ENCODE measurements at places on chromosomes 6 and 20.
A peak's percentile ranks its signal among the peaks of the same experiment; 100 is the strongest.

GRCh38 chr6:88449770-88450169, 283.6 kb upstream of the CNR1 start:
- DNase-seq = no peak

DNA sequence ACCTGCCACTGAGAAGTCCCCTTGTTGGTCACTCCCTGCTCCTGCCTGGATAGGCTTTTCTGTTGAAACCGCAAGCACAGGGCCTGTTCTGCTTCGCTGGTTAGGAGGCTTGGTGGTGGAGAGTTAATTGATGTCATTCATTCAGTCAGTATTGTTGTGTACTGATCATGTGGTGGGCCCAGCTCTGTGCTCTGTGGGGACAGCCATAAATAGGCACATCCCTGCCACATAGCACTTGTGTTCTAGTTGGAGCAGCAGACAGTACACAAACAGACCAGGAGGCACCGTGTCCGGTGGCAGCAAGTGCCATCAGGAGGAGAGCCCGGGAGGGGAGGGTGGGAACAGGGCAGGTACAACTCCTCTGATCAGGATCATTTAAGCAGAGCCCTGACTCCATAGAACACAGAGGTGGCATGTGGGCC, 155.2 kb upstream of the INSM1 start:
- no peak for DNase-seq

DNA sequence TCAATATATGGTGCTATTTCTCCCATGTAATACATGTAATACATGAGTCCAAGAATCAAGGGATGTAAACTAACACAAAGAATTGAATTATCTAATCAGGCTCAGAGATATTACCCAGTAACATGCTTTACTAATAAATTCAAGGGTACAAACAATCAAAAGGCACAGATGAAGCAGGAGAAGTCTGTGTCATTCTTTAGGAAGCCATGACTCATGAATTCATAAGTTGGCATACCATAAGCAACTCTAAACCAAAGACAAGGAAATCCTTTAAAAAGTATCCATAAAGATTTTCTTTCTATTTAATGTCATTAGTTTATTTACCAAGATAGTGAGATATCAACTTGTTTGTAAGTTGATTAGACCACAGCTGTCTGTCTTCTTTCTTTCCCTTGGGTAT, 446.0 kb upstream of the IMPG1 start:
- DNase-seq = no peak

GRCh38 chr20:60254901-60255411, 296.7 kb downstream of the CDH26 start:
- DNase-seq = no peak

- DNase-seq = no peak
Measured at GRCh38 chr6:34511915-34512737, 44.0 kb downstream of the SPDEF start.

DNA sequence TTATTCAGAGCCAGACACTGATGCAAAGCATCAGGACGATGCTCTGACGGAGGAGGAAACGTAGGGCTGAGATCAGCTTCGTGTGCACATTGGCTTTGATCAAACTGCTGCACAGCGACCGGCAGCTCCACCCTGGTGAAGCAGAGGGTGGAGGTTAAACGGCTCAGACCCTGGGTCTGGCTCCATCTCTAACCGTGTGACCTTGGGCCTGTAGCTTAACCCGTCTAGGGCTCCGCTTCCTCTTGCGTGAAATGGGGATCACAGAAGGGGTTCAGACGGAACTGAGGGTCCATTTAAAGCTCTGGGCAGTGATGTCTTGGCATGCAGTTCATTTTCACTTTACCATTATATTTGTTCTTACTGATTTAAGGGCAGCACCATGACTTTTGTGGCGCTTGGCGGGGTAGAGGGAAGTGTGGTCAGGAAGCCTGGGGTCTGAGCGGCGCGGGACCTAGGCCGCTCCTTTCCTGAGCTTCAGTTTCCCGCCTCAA, 644 bp downstream of the RBL1 start:
- peak; percentile 27 for DNase-seq

GRCh38 chr6:24080711-24081110, 45.3 kb upstream of the NRSN1 start:
- DNase-seq = no peak

DNA sequence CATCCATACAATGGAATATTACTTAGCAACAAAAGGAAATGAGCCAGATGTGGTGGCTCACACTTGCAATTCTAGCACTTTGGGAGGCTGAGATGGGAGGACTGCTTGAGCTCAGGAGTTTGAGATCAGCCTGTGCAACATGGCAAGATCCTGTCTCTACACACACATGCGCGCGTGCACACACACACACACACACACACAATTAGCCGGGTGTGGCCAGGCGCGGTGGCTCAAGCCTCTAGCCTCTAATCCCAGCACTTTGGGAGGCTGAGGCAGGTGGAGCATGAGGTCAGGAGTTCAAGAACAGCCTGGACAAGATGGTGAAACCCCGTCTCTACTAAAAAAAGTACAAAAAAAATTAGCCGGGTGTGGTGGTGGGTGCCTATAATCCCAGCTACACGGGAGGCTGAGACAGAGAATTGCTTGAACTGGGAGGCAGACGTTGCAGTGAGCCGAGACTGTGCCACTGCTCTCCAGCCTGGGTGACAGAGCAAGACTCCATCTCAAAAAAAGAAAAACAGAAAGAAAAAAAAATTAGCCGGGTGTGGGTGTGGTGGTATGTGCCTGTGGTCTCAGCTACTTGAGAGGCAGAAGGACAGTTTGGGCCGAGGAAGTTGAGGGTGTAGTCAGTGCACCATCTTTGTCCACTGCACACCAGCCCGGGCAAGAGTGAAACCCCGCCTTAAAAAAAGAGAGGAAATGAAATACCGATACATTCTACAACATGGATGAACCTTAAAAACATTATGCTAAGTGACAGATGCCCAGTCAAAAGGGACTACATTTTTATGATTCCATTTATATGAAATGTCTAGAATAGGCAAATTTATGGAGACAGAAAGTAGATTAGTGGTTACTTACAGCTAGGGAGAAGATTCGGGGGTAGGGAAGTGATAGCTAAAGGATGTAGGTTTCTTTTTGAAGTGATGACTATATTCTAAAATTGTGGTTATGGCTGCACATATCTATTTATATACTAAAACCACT, 52.5 kb downstream of the RBL1 start:
- DNase-seq = no peak

DNA sequence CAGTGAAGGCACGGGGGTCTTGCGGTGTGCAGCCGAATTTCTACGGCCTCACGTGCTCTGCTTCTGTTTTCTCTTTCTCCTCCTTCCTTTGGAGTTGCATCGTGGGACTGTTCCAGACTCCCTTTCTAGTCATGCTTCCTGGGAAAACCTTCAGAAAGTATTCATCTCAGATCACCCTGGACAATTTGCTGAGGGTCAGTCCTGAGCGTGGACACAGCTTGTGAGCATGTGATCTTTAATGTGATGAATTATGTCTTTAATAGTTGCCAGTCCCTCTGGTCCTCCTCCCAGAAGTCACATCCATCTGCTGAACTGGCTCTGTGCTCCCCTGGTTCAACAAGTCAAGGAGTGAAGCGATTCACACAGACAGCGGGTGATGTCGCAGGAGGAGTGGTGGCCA, 145.0 kb upstream of the PDE10A start:
- no peak for DNase-seq

DNA sequence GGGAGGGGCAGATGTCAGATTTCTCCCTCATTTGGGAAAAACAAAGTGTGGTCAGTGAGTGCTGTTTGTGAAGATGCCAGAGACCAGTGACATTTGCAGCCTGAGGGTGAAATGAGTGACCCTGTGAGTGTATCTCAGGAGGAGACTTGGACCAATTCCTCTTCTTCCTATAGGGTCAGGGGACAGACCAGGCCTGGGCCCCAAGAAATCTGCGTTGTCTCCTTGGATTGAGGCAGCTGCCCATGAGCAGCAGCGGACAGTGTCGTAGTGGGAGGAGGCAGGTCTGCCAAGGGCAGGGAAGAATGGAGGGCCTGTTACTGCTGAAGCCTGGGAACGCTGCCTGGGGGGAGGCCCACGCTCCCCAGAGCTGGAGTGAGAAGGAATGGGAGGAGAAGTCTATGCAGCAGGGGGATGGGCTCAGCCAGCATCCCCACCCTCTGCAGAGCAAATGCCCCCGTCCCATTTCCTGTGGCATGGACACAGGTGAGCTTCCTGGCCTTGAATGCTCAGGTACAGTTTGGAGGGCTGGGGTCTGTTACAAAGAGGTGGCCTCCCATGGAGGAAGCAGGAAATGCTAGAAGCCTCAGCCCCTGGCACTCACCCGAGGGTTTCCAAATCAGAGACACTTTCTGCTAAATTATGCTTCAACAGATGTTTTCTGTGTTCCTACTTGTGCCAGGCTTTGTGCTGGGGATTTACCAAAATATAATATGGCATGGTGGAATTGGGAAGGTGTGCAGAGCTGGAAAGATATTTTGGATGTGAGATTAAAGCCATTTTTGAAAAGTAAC, 29.8 kb downstream of the DAAM2 start:
- DNase-seq = no peak

GRCh38 chr20:39676857-39677391, 714.8 kb downstream of the DHX35 start:
- no peak for DNase-seq

DNA sequence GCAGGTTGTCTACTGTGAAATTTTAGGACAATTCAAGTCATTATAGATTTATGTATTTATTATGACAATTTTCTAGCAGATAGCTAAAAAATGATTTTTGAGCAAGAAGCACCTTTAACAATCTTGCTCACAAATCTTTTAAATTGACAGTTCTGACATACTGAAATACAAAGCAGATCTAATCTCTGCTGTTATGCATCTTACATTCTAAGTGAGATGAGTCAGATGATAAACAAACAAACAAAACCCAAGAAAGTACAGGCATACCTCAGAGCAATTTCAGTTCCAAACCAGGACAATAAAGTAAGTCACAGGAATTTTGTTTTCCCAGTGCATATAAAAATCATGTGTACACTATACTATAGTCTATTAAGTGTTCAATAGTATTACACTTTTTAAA, 430.7 kb upstream of the PTCHD4 start:
- DNase-seq = no peak

DNA sequence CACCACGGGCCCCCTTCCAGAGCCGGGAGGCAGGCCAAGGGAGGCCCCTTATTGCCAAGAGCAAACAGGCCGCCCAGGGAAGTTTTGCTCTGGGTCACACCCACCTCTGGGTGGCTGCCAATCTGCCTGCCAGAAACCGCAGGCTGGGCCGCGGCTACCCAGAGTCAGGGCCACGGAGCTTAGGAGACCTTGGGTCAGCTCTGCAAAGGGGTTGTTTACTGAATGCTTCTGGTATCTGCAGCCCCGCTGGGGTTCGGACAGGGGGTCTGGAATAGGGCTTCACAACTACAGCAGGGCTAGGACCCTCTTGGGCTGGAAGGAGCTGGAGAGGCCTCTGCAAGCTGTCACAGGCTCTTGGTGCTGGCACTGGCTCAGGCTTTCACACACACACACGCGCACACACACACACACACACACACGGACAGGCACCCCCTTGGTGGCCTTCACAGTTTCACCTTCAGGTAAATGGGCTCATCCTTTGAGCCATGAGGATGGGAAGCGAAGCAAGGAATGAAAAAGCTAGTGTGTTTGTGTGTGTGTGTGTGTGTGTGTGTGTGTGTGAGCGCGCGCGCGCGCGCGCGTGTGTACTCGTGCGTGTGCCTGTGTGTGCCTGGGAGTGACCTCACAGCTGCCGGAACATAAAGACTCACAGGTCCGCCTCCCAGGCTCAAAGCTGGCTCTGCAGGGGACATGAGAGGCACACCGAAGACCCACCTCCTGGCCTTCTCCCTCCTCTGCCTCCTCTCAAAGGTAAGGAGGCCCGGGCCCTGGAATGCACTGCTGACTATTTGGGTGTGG, at the start of gene CCN5:
TSS of gene CCN5 (plus strand) at position 669 of the 798 bp plus-strand sequence. CDS start at position 691, 22 bp downstream.
- peak; percentile 94 for DNase-seq

- DNase-seq = no peak
Measured at GRCh38 chr6:3221578-3221977, 5.9 kb downstream of the TUBB2B start.

GRCh38 chr20:40922865-40923264, 105.8 kb upstream of the TOP1 start:
- no peak for DNase-seq

DNA sequence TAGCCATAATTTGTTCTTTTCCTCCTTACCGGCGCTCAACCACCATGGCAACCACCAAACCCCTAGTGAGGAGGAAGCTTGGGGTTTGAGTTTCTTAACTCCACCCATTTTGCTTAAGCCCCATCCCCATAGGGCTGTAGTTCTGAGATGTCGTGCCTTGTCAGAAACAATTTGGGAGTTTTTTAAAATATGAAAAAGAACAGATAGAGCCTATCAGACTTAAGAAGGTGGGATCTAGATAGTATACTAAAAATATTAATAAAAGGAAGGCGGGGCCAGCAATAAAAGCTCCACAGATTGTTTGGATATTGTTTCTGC, 5.6 kb downstream of the BRD2 start:
- peak; percentile 57 for DNase-seq

- no peak for DNase-seq
Measured at GRCh38 chr6:26232306-26232939, 132.6 kb upstream of the BTN3A2 start.

DNA sequence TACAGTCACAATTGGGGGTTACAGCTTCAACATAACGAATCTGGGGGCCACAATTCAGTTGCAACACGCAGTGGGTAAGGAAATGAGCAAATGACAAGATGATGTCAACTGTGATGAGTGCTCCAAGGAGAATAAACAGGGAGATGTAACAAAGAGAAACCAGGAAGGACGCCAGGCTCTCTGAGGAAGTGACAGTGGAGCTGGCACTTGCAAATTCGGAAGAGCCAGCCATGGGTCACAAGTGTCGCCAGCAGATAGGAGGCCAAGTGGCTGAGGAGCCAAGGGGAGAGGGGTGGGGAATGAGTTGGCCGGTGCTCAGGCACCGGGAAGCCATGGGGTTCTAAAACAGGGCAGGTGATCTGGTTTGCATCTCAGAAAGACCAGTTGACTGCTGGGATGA, 136.4 kb downstream of the EYA2 start:
- no peak for DNase-seq

- no peak for DNase-seq
Measured at GRCh38 chr6:112539355-112539754, 192.2 kb downstream of the RFPL4B start.

- no peak for DNase-seq
Measured at GRCh38 chr6:16624636-16625290, 136.5 kb downstream of the ATXN1 start.

DNA sequence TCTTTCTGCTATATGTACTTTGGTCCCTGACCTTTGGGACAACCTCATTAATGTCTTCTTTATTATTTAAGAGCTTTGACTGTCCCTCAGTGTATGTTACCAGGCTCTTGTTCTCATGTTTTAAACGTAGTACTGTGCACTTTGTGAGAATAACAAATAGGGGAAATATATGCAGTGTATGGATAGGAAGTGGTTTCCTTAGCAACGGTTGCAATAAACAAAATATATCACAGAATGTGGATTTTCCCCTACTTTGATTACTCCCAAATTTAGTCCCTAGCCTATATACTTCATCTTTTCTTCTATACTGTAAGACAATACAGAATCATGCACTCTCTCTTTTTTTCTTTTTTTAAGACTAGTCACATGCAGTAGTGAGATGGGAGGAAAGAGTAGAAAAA, 123.8 kb upstream of the AKIRIN2 start:
- no peak for DNase-seq

DNA sequence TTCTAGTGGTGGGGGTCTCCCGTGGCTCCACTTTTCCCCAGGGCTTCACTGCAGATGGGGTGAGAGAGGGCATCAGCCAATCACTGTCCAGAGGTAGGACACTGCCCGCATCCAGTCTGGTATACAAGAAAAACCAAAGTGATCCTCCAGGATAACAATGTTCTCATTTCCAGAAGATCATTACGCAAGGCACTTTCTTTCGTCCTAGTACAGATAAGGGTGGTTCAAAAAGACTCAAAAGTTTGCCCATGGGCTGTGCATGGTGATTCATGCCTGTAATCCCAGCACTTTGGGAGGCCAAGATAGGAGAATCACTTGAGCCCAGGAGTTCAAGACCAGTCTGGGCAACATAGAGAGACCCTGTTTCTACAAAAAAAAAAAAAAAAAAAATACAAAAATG, 16.4 kb downstream of the GMDS start:
- no peak for DNase-seq
